ENCODE measurements at places on chromosomes 4 and X.

- no peak for DNase-seq
Measured at GRCh38 chr4:107279733-107280132, 243.6 kb upstream of the DKK2 start.

DNA sequence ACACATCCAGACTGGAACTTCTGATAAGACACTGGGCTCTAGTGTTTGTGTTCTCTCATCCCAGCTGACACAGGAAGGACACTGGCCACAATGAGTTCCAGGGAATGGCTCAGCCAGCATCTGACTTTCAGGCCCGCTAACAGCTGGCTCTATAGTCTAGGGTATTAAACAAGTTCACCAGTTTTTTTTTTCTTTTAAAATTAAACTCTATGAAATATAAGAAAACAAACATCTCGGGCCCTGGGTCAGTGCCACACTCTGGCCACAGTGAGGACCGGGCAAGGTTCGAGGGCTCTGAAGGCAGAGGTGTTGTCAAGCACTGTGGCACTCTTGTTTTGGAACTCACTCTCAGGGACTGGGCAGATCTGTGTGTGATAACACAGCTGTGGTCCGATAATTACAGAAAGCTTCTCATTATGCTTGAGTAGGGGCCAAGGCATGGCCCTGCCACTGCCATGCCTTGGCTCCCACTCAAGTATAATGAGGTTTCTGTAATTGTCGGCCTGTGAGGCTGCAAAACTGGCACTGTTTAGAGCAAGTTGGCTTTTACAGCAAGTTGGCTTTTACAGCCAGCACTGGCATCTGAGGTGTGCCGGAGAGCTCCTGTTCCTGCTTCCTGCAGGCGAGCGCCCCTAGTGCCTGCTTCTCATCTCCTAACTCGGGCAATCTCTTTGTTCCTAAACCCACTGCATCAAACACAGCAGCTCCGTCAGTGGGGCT, 62.8 kb downstream of the PPP1R2C start:
- DNase-seq: peak; percentile 64

DNA sequence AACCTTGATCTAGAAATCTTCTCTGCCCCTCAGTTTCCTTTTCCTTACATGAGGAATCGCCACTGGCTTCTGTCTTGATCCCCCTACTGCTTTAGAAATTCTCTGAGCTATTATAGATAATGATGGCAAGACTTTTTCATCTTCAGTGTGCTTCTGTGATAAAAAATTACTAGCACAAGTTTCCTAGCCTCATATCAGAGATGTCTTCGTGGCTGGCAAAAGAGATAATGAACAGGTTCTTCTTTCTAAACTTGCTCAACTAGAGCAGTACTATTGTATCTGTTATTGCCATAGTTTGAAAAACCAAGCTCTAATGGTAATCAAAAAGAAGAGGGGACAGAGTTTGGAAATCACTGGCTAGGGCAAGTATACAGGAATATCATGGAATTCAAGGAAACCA, 4.1 kb upstream of the PDGFC start:
- DNase-seq: no peak

GRCh38 chrX:72271091-72271788, 5.8 kb downstream of the RPS4X start:
- DNase-seq: no peak

DNA sequence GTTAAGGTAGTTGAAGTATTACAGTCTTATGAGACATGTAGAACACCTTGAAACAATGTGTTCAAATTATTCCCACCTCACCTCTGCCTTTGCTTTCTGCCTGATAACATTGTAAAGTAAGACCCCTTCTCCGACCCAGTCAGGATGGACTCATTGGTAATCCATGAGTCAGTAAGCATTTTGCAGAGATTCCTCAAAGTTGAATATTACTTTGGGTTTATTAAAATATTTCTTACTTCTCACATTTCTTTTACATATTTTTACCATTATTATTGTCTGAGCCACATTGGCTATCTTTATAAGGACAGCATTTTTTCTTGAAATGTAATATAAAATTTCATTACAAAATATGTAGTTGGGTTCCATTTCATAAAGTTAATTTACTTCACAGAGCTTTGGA, 201.6 kb downstream of the BMPR1B start:
- DNase-seq: no peak

DNA sequence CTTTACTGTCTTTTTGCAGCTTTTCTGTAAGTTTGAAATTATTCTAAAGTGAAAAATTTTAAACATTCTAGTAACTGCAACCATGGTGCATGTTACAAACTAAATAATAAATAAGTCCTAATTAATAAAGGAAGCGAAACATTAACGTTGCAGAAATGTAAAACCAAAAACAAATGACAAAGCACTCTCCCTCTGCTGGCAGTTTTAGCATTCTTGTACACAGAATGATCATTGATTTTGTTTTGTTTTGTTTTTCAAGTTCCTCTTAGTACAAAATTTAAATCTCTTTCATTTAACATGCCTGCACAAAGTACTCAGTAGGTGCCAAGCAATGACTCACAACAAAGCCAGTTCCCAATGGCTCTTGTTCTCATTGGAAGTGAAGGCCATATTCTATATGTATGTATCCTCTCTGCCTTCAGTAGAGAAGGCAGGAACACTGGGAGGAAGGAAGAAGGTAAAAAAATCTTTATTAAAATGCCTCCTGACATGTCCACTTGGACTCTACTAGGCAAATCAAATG, 13.7 kb upstream of the TMSB4X start:
- no peak for DNase-seq

All from prostate gland (tissue), 2 donors.